Right ventricle myocardium inferior (tissue), 1 donor: ENCODE measurements at places on chromosomes 16 and 17. TPM values are rescaled to one million over a fixed set of nuclear protein-coding genes. Genes with fewer than 3 reads are reported as not detected.
A peak's percentile ranks its signal among the peaks of the same experiment; 100 is the strongest.

- peak; percentile 98 for DNase-seq
Measured at GRCh38 chr17:28357061-28357900, at the start of gene POLDIP2. Gene POLDIP2 (minus strand): TSS chr17:28357527. CDS start chr17:28357448, 79 bp downstream.

GPATCH8 gene
- total RNA-seq: 15.3 TPM

SLC16A11 gene
- total RNA-seq: 0.78 TPM

GRCh38 chr17:68302066-68302564, 10.8 kb downstream of the ARSG start:
- DNase-seq: no peak

SLFN11 gene
- total RNA-seq: 18.1 TPM

DNA sequence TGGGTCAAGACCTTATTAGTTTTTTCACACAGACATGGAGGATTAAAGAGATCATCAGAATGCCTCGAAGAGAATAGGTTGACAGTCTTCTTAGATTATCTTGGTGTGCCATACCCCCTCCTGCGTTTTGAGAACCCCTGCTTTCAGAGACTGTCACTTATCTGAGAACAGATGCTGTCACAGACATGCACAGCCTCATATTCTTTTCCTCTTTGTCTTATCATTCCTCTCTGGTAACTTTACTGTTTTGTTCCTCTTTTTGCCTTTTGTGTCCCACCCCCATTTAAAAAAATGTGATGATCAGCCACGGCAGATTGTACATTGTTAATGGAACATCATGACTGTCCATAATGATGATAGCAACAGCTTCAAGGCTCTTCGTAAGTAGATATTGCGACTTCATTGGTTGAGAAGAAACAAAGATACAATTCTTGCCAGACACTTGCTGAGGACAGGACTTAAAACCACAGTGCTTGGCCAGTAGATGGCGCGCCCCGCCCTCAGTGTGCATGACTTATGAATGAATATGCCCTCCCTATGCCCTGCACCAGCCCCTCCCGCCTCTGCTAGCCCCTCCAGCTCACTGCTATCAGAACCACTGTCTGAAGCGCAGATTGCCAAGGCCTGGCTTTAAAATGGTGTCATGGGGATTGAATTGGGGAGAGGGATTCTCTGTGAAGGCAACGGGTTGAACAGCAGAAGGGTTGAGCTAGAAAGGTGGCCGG, 2.6 kb upstream of the PITPNC1 start:
- DNase-seq: peak; percentile 98

GRCh38 chr17:37089956-37090355, 141.2 kb downstream of the AATF start:
- DNase-seq: no peak

DNA sequence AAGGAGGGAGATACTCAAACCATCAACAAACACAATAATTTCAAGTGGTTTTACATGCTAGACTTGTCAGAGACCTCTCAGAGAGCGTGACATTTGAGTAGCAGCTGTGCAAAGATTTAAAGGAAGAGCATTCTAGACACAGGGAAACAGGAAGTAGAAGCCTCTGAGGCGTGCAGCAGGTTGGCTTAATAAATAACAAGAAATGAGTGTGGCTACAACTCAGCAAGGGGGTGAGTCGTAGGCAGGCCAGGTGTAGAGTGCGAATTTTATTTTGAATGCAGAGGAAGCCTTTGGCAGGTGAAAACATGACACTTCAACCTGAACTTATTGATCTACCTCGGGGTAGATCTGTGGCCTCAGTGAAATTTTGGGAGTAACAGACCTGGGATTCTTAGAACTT, 73.2 kb upstream of the MRTFB start:
- DNase-seq: no peak

DNA sequence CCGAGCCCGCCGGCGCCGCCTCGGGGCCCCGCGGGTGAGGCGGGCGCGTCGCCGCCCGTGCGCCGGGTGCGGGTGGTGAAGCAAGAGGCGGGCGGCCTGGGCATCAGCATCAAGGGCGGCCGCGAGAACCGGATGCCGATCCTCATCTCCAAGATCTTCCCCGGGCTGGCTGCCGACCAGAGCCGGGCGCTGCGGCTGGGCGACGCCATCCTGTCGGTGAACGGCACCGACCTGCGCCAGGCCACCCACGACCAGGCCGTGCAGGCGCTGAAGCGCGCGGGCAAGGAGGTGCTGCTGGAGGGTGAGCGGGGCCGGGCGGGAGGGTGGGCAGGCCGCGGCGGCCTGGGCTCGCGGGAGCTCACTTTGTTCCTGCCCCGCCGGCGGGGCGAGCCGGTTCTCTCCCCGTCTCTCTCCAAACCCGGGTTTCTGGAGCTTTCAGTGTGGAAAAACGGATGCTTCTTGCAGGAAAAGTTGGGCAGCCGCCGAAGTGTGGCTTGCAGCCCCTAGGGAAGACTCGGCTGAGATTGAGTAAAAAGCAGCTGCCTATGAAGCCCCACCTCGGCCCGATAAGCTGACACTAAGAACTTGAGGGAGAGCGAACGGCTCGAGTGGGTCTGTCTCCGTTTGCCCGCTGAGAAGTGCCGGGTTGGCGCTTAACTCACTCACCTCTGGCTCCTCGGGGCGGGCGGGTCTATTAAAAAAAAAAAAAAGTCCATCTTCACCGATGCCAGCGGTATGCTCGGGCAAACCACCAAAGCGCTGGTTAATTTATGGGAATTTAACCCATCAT, 677 bp downstream of the SNTB2 start:
- DNase-seq: peak; percentile 87

MPP2 gene
- 16.2 TPM for total RNA-seq
